ENCODE measurements at places on chromosomes 16 and 17.

DNA sequence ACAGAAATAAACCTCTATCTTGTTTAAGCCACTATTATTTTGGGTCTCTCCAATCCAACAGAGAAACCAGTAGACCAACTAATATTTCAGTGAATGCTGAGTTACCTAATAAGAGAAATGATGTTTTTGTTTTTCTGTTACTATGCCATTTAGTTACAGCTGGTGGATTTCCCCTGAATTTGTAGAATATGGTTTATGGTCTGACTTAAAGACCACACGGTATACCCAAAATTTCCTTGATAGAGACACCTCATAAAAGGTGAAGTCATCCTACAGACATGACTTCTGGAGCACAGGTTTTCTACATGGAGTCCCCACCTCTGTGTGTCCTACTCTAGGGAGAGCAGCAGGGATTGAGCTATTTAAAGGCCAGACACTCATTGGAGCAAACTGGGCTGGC, 13.3 kb downstream of the PIK3R5 start:
- no peak for DNase-seq

DNA sequence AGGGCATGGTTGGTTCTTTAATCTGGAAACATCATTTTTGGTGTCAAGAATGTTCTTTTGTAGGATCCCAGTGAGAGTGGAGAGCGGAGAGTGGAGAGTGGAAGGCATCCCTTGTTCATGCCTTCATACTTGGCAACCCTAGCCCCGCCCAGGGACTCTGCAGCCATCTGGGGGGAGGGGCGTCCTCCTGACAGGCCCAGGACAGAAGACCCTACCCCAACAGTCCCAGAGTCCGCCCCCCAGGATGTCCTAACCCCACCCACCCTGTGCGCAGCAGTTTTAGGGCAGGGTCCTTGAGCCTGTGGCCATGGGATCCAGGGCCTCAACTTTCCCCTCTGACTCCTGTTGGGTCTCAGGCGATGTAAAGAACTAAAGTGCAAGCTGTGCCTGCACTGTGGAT, 4.5 kb downstream of the SLC26A11 start:
- DNase-seq = no peak

DNA sequence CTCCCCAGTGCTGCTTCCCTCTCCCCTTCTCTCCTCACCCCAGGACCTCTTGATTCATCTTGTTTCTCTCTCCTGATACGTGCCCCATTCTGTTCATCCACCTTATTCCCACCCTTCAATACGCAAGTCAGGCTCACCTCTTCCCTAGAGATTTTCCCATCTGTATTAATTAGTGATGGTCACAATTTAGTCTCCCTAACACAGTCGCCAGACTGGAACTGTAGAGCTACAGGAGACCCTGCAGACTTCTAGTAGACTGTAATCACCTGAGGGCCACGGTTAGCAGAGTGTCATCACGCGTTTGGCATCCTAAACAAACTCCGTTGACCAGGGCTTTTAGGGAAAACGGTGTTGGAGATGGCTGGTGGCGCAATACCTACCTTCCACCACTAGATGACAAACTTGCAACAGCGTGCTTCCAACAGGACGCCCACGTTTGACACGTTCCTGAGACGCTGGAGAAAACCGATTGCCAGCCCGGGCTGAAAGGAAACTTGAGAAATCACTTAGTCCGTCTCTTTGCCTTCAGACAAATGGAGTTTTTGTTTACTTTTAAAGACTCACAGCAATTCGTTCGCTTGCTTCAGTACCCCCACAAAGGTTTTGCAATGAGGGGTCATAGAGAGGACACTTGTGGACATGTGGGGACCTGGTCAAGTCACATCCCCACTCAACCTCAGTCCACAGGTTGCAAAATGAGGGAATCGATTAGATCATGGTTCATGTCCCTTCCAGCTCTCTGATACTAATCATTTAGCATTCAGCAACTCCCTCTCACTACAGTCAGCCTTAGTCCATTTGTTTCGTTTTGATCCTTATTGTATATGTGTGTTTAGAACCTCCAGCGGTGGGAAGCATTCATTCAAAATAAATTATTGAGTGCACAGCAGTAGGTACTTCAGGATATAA, 20.6 kb downstream of the MYL4 start:
- DNase-seq = peak; percentile 40

- DNase-seq = no peak
Observed at GRCh38 chr16:51500306-51500705, 349.2 kb upstream of the SALL1 start.

GRCh38 chr17:2943981-2944380, 119.4 kb downstream of the OR1D5 start:
- no peak for DNase-seq

DNA sequence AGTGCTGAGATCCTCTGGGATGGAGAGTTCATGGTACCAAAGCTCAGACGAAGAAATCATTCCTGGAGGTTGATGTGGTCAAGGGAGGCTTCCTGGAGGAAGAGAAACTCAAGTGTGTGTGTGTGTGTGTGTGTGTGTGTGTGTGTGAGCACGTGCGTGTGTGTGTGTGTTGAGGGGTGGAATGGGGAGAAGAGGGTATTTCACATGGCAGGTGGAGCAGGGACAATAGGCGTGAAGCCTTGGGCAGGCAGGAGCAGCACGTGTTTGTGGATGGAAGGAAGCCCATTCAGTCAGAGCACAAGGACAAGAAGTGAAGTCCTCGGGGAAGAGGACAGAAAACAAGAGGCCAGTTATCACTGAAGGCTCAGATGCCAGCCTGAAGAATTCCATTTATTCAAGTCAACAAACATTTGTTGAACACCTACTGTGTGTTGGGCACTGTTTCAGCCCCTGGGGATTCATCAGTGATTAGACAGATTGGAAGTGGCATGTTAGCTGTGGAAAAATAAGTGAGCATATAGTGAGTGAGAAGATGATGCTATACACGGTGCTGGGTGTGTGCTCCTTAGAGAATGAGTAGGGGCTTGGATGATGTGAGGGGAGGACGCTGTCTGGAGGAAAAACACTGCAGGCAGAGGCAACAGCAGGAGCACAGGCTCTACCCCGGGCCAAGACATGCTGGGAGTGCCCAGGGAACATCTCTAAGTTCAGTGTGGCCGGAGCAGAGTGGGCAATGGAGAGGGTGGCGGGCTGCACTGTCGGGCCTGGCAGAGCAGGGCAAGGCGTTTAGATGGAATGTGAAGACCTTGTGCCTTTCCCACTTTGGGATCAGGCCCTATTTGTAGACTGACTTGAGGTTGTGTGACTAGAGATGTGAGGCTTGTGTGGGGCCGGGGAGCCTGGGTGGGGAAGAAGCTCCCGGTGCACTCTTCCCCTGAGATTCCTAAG, 267.1 kb downstream of the CBLN1 start:
- DNase-seq = no peak

GRCh38 chr17:9432934-9433421, 142.6 kb downstream of the STX8 start:
- DNase-seq = no peak

- DNase-seq = no peak
Observed at GRCh38 chr17:15510361-15510760, 42.9 kb upstream of the CDRT4 start.

DNA sequence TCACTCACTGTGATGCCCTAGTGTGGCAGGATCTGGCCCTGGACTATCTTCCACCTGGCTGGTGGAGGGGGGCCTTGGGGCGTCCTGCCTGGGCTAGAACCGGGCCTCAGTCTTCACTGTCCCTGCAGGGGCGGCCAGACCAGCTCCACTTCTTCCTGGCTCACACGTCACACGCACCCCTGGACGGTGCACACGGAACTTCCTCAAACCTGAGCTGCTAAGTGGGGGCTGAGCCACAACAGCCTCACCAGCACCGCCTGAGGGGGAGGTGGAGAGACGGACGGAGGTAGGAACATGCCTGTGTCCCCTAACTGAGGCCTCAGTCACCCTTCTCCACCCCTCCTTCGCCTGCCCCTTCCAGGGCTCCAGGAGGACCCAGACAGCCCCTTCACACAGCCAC, 36.6 kb downstream of the TIMM22 start:
- no peak for DNase-seq

DNA sequence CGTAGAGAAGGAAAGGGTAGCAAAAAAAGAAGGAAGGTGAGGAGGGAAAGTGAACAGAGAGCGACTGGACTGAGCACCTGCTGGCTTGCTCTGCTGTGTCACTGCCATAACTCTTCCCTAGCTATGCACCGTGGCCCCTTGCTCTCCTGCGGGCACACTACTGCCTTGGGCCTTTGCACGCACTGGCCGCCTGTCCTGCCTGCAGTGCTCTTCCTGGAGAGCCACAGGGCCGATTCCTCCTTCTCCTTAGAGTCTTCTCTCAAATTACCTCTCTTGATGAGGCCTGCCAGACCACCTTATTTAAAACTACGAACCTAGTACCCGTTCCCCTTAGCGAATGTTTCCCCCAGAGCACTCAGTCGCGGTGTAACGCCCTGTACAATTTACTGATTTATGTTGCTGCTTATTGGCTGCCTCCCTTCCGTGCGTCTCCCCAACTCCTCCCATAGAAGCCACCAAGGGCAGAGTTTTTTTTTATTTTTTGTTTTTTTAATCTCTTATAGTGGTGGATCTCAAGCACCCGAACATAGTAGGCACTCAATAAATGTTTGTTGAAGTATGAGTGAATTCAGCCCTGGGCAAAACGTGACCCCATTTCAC, 70.3 kb downstream of the RAI1 start:
- DNase-seq = no peak

GRCh38 chr16:6804461-6804860, 528.2 kb upstream of the RBFOX1 start:
- no peak for DNase-seq

GRCh38 chr16:1309888-1310831, 724 bp downstream of the UBE2I start:
- no peak for DNase-seq

DNA sequence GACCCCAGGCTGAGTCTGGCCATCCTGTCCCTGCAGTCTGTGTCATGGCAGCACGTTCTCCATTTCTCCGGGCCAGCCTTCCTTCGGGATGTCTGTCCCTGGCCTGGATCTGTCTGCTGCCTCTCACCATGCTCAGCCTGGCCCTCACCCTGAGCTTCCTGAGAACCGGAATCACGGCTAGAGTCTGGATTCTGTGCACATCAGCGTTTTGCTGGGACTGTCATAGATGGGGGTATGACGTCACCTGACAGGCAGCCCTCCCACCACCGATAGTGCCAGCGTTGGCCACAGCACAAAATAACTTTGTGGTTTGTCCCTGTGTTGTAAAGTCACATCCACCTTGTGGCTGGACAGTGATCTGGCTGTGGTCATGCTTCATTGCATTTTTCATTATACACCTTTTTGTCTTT, 59.2 kb downstream of the B9D1 start:
- no peak for DNase-seq

GRCh38 chr17:17728550-17729251, 47.4 kb downstream of the RAI1 start:
- no peak for DNase-seq

DNA sequence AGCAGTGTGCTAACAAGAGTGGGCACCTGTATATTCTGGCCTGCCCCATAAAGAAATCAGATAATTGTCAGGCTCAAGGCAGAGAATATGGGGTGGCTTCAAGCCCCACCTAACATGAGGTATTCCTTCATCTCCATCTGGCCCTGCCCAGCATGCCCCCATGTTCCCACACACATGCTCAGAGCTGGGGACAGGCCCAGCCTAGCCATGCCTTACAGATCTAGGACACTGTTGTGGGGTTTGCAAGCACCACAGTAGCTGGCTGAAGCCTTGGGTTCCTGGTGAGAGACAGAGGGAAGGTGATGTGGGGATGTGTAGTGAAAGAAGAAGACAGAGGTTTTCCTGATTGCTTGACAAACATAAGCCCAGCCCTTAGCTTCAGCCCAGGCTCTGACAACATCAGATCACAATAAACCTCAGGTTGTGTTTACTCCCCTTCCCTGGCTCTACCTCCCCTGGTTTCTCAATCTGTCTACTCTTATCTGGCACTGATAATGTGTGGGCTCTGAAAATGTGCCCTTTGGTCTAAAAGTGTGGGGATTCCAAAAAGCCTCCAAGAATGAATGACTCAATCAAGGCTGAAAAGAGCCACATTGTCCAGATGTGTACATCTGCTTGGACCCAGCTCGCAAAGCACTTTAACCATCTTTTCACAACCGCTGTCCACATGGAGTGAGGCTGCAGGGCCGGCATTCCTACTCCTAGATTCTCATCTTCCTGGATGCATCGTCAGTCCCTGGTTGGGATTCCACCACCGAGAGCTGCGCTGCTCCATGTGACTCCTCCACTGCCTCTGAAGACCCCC, 34.4 kb downstream of the CDRT4 start:
- no peak for DNase-seq

GRCh38 chr16:29987371-29988085, 7.9 kb downstream of the HIRIP3 start:
- no peak for DNase-seq

DNA sequence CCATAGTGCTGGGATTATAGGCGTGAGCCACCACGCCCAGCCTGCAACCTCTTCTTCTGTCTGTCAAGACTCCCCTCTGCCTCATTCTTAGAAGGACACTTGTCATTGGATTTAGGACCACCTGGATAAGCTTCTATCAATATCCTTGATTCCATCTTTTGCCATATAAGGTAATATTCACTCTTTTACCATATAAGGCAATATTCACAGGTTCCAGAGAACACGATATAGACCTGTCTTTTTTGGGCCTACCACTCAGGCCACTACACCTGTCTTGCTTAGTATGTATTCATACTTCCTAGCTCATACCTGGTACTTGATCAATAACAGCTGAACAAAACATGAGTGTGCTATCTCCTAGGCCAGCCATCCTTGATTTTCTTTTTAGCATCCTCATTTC, 149.2 kb upstream of the TOX3 start:
- DNase-seq = no peak

All from anterior cingulate cortex (tissue), 58 donors.